H9 (cell line): ENCODE measurements at places on chromosomes 6 and 20. TPM values are rescaled to one million over a fixed set of nuclear protein-coding genes. Genes with fewer than 3 reads are reported as not detected.

The FLRT3 gene
- 2.1 TPM in 2 replicates for total RNA-seq

The RNF182 gene
- total RNA-seq: 3.5 and 3.7 TPM in 2 replicates

The CUTA gene
- 257 and 264 TPM in 2 replicates for total RNA-seq

The KIF13A gene
- total RNA-seq: 38.2 and 43.1 TPM in 2 replicates

DNA sequence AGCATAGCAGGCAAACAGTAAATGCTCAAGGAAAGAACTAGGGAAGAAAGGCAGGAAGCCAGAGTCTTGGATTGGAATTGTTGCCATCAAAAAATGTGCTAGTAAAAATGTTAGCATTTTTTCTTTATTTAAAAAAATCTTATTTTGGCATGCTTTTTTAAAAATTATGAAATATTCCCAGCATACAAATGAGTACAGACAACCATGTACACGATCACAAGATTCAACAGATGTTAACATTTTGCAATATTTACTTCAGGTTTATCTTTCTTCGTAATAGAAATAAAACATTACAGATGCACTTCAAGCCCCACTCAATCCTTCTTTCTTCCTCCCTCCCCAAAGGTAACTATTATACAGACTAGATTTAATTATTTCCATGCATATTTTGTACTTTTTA lies 27.4 kb upstream of the NOP56 start:
- DNase-seq: no peak

- DNase-seq: no peak
Observed at GRCh38 chr20:2986466-2986865, 57.0 kb upstream of the GNRH2 start.

DNA sequence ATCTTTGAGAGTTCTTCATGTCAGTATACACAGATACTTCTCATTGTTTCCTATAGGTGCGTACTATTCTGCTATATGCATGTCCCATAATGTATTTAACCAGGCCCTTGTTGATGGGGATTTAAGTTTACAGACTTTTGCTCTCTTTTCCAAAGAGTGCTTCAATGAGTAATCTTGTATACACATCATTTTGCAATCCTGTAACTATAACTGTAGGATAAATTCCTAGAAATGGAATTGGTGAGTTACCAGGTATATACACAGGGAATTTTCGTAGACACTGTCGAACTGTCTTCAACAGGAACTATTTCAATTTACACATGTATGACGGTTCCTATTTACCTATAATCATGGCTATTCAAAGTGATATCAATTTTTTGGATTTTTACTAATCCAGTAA lies 15.2 kb upstream of the SNRPC start:
- DNase-seq: no peak

- no peak for DNase-seq
Observed at GRCh38 chr6:157911278-157911677, 70.4 kb upstream of the SYNJ2 start.

DNA sequence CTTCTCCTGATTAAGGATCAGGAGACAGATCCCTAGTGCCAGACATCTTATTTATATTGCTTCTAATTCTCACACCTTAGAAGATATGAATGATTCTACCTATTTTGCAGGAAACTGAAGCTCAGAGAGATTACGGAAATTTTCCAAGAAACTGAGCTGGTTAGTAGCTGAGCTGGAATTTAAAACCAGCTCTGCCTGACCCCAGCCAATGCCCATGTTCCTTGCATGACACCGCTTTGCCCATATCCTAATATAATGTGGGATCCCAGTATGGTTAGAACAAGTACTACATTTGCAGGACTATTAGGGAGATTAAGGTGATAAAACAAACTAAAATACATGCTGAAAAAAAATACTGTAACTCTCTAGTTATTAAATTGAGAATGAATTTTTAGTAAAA lies 1.9 kb downstream of the TMEM30A start:
- no peak for DNase-seq

DNA sequence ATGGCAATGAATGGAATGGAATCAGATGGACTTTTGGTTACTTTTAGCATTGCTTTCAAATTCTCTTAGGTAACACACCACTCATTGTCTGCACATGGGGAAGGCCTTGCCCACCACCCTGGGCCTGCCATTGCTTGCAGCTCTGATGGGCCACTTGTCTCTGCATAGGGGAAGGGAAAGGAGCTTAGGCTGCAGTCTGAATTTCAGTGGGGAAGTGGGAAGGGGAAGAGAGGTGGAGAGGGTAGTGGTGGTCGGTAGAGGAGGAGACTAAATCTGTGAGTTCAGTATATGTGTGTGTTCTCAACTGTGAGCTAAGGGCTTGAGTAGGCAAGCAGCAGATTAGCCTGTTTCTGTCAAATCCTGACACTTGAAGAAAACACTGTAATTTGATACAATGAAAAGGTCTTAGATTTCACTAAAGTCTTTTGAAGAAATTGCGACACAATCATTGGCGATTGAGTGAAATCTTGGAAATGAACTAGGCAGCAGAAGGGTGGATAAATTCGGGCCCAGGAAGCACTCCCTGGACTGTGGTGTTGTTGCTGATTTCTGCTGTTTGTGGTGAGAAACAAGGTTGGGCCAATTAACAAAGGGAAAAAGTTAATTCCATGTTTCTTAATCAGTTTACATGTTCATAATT lies 80.6 kb downstream of the OTOR start:
- no peak for DNase-seq

DNA sequence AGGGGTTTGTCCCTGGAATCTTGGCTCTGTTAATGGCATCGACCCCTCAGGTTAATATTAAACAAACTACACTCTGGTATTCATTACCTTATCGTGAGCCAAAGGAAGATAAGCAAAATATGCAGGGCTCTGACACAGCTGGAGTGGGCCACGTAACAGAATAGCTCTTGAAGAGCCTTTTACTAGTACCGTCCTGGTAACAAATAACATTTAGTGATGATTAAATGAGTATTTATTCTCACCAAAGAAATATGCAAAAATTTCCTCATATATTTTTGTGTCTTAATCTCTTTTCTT lies 20.1 kb upstream of the UTRN start:
- no peak for DNase-seq

DNA sequence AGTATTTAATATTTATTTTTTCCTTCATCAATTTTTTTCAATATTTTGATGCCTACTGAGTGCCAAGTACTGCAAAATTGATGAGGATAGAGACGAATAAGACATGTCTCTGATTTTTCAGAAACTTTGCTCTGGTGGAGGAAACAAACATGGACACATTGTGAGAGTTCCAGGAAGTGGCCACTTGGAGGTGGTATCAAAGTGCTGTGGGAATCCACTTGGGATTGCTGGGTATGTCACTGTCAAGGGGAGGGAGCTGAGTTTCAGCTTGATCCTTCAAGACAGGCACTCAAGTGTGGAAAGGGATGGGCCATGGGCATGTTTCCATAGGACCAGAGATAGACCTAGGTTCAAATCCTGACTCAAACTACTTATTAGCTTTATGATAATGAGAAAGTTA lies 24.5 kb upstream of the ABCC10 start:
- no peak for DNase-seq
